ENCODE measurements at places on chromosomes 3 and 15.

- DNase-seq: no peak
These were observed 1131.9 kb downstream of the OTOL1 start for GRCh38 chr3:162628531-162628930.

- no peak for DNase-seq
These were observed 1.2 kb downstream of the ALDH1A2 start for GRCh38 chr15:58064082-58064979.

DNA sequence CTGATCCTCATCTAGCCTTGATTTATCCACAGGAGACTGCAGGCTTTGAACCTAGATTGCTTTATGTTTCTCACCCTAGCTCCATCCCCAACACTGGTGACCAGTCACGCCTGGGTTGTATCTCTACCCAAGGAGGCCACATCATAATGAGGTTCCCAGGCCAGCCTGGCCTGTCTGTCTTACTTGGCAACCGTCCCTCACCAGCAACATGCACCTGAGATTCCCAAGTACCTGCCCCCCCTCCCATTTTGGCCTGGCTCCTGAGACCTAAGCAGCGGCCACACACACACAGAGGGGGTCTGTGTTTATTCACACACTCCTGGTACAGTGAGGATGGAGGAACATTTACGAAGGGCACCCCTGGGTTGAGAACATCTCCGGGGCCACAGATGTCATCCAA is 2.4 kb downstream of the CAMK2N2 start:
- no peak for DNase-seq

DNA sequence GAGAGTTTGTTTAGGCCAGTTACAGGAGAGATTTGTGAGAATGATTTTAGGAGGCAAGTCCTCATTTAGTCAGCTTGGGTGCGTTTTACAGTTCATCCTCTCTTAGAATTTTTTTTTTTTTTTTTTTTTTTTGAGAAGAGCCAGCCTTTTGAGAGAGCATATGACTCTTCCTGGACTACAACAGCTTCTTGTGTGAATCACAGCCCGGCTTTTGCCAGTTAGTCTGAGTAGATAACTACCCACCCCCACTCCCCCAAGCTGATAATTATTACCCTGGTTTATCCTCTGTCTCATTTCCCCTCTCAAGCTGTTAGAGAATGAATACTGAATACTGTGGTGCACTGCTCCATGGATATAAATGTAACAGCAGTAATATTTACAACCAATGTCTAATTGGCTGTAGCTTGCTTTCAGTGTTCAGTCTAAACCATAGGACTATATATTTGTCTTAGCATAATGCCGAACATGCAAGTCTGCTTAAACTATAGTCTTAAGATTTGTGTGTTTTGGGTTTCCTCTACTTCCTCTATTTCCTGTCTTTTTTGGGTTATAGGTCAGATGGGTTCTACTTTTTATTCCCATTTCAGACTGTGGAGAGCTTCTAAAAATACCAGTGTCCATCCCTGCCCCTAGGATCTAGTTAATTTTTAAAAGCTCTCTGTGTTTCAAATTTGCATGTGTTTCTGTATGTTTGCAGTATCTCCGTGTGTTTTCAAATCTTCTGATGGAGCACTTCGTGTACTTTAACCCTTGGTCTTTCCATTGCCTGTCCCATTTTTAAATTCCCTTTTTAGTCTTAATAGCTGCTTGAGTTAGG is 8.0 kb downstream of the CHD2 start:
- DNase-seq: no peak

- DNase-seq: no peak
These were observed 414.6 kb upstream of the TBL1XR1 start for GRCh38 chr3:177611752-177612334.
